Stimulated activated CD8-positive, alpha-beta memory T cell treated with anti-CD3 and anti-CD28 coated beads, Interleukin-15, amount 100 ng/mL, for 24 hours (primary cell): ENCODE measurements at places on chromosomes 5 and 9.

- no peak for DNase-seq
Measured at GRCh38 chr5:12016159-12016746, 112.0 kb upstream of the CTNND2 start.

DNA sequence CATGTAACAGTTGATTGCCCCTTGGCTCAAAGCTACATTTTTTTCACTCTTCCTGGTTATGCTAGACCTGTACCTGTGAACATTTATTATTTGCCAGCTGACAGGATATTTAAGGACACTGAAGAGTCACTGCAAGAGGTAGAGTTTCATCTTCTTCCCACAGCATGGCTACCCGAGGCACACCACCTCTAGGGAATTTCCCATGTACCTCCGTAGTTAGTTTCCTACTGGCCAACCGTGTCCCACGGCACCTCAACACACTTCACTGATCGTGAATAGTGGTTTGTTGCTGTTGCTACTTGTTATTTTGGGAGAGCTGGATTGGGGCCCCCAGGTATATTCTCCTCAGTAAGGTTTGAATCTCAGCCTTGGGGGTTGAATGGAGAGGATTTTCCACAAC lies 648.6 kb downstream of the SEMA5A start:
- DNase-seq = no peak

- DNase-seq = no peak
Measured at GRCh38 chr9:92385953-92386352, 18.4 kb downstream of the OGN start.

DNA sequence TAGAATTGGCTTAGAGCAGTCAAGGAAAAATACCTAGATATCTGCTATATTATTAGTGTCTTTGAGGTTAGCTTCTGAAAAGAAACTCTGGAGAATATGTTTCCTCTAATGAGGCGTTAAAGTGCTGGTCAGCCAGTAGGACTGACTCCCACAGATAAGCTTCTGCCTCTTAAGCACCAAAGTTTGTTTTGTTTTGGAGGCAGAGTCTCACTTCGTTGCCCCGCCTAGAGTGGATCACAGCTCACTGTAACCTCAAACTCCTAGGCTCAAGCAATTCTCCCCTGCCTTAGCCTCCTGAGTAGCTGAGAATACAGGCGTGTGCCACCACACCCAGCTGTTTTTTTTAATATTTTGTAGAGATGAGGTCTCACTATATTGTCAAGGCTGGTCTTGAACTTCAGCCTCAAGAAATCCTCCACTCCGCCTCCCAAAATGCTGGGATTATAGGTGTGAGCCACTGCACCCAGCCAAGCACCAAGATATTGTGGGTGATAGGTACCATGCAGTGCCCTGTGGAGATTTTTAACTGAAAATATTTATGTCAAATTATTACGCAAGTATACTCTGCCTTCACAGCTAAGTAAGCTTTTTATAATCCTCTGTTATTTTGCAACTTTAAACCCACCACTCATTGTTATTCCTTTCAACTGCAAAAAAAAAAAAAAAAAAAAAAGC lies 24.7 kb upstream of the TMEM171 start:
- DNase-seq = no peak

DNA sequence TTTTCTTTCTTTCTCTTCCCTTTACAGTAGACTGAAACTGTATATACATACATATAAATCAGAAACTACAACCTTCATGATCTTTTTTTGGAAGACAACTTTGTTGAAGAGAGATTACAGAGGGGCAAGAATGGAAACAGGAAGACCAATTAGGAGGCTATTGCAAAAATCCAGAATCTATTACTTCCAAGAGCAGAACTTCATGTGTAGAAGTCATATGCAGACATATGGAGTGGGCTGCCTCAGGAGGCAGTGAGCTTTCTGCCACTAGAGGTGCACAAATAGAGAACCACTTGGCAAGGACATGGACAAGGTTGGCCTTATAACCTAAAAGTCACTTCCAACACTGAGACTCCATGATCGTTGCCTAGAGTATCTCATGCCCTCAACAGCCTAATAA lies 157.8 kb upstream of the NR4A3 start:
- DNase-seq = no peak

GRCh38 chr5:52989025-52989780 lies at the start of gene ITGA2:
Gene ITGA2, plus strand, starts transcription at chr5:52989352. Its CDS starts 117 bp downstream, at chr5:52989469.
- no peak for DNase-seq

- no peak for DNase-seq
Measured at GRCh38 chr9:12394105-12394504, 299.1 kb upstream of the TYRP1 start.

DNA sequence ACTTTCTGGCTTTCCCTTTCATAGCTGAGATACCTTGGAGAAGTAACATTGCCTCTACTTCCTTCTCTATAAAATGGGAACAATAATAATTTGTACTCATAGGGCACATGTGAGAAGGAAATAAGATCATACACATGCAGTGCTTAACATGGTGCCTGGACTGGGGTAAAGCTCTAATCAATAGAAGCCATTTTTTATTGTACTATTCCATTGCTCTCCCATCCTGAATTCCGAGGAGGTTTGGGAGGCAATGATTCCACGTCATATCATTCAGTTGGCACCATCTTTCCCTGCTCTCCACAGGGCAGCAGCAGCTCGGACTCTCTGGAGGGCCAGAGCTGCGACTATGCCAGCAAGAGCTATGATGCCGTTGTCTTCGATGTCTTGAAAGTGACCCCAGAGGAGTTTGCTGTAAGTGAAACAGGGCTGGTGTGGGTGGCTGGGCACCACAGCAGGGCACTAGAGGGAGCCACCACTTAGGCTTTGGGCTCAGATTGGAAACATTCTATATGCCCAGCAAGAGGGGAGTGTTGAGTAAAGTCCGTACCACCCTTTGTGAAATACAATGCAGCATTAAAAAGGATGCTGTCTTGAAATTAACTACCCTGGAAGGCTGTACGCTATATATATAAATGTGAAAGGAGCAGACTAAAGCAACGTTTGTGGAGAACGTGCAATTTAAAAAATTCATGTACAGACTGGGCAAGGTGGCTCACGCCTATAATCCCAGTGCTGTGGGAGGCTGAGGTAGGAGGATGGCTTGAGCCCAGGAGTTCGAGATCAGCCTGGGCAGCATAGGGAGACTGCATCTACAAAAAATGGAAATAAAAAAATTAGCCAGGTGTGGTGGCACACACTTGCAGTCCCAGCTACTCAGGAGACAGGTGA lies 51.2 kb downstream of the RALGPS1 start:
- DNase-seq = no peak
